Renal pelvis (tissue), 12 donors: ENCODE measurements at places on chromosomes 6 and 20.

DNA sequence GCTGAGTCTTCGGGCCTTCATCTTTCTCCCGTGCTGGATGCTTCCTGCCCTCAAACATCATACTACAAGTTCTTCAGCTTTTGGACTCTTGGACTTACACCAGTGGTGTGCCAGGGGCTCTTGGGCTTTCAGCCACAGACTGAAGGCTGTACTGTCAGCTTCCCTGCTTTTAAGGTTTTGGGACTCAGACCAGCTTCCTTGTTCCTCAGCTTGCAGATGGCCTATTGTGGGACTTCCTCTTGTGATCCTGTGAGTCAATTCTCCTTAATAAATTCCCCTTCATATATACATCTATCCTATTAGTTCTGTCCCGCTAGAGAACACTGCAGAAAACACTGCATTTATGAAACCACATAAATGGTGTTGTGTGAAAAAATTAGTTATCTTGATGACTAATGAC is 13.9 kb upstream of the BCLAF1 start:
- no peak for DNase-seq

- no peak for DNase-seq
Observed at GRCh38 chr6:144578385-144579350, 293.5 kb downstream of the UTRN start.

- no peak for DNase-seq
Observed at GRCh38 chr6:155493694-155494143, 38.1 kb upstream of the NOX3 start.

- DNase-seq: no peak
Observed at GRCh38 chr6:149077208-149077607, 240.3 kb upstream of the TAB2 start.

GRCh38 chr6:5082487-5083306 is 2.4 kb upstream of the PPP1R3G start:
- no peak for DNase-seq

DNA sequence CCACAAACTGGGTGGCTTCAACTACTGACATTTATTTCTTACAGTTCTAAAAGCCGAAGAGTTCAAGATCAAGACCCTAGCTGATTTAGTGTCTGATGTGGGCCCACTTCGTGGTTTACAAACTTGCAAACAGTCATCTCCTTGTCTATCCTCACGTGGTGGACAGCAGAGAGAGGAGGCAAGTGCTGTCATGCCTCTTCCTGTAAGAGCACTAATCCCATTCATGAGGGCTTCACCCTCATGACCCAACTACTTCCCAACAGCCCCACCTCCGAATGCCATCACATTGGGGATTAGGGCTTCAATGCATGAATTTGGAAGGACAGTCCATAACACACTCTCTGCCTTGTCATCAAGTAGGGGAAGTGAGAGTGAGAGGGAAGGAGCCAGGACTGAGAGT is 15.6 kb upstream of the ISM1 start:
- DNase-seq: no peak

DNA sequence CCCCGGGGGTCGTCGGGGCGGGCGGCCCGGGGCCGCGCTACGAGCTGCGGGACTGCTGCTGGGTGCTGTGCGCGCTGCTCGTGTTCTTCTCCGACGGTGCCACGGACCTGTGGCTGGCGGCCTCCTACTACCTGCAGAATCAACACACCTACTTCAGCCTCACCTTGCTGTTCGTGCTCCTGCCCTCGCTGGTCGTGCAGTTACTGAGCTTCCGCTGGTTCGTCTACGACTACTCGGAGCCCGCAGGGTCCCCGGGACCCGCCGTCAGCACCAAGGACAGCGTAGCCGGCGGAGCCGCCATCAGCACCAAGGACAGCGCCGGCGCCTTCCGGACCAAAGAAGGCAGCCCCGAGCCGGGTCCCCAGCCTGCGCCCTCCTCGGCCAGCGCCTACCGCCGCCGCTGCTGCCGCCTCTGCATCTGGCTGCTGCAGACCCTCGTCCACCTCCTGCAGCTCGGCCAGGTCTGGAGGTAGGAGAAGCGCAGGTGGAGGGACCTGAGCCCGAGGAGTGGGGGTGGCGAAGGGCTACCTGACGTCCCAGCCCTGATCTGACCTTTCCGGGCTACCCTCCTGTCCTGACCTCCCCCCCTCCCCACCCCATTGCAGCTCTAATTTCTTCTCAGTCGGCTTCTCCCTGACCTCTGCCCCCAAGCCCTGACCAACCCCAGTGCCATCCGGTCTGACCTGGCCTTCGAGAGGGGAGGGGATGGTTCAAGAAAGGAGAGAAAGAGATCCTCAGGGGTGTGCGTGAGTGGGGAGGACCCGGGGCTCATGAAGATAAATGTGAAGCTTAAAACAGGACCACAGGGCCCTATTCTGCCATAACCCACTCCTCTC is 558 bp downstream of the XKR7 start:
- peak; percentile 86 for DNase-seq

DNA sequence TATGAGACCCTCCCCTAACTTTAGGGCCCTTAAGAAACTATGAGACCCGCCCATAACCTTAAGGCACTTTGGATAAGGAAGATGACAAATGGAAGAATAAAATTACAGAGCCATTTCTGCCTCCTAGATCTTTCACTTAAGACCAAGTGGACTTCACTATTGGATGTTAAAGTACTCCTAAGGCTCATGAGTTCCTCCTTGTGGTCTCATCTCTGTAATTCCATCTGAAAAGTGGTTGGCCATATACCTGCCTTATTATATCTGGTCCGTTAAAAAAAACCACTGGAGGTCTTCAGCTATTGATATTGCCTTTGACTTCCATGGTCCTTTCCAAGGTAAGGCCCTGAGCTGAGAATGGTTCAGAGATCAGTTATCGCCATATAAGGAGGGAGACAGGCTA is 310.3 kb downstream of the EYA4 start:
- no peak for DNase-seq

DNA sequence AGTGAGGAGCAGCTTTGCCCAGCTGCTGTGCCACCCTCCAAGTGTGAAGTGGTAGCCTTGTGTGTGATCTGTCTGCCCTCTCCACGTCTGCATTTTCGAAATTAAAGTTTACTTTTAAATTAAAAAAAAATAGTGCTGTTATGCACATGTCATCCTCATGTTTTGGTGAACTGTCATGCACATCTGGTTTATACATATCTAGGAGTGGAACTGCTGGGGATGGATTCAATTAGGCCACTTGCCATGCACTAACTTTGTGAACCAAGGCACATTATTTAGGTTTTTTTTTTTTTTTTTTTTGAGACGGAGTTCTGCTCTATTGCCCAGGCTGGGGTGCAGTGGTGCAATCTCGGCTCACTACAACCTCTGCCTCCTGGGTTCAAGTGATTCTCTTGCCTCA is 3.6 kb downstream of the GTSF1L start:
- no peak for DNase-seq

DNA sequence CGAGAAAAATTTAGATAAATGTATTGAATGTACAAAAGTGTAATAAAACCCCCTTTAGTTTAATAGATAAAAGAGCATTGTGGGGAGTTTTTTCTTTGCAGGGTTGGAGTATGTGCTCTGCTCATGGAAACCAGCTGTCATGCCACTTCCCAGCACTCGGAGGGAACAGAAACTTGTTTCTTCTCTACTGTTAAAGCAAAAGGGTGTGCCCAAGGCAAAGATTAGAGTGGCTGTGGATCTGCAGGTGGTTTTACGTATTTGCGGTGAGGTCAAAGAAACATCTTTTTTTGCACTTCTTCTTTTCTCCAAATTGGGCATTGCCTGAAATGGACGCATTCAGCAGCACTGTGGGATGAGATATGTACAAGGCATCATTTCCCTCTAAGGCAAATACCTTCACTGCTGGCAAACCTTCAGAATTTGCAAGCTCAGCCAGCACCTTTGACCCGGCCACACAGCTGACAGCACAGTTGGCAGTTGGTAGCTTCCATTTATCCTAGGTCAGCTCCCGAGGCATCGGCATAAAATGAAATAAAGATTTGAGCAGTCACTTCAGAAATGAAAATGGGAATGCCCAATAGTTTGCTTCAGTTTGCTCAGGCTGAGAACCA is 178.4 kb upstream of the EYA4 start:
- no peak for DNase-seq

- DNase-seq: no peak
Observed at GRCh38 chr20:652615-653109, 338 bp downstream of the SRXN1 start.

- DNase-seq: no peak
Observed at GRCh38 chr6:15264902-15265761, 19.3 kb downstream of the JARID2 start.

GRCh38 chr6:21935561-21936028 is 342.0 kb downstream of the SOX4 start:
- no peak for DNase-seq

GRCh38 chr20:35146299-35146919 is 727 bp downstream of the EDEM2 start:
- DNase-seq: no peak

GRCh38 chr20:25668446-25668845 is 28.2 kb downstream of the ZNF337 start:
- no peak for DNase-seq

DNA sequence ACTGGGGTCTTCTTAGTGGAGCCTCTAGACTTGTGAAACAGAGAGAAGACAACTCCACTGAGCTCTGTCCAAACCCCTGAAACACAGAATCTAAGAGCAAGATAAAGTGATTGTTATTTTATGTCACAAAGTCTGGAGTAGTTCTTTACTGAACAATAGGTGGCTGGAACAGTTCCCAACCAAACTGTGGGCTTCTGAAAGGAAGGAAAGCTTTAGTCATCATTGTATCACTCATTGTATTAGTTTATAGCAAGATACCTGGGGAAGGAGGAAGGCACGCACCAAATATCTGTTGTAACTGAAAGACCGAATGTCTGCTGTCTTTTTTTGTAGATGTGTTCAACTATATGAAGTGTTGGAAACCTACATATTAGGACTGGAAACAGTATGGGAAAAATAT is 284.9 kb upstream of the TBX18 start:
- no peak for DNase-seq

DNA sequence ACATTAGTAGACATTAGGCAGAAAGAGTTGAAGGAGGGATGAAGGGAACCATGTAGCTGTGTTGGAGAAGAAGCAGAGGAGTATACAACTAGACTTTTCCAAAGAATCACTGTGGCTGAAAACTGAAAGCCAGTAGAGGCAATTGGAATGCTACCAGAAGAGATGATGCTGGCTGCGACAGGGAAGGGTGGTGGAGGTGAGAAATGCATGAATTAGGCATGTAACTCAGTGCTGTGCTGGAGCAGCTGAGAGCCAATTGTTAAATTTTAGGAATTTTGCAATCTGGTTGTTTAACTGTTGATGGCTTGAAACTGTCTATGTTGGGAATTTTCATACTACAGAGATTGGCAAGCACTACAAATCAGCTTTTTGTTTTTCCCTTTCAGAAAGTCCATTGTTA is 35.8 kb upstream of the SIRPG start:
- no peak for DNase-seq
